Activated CD4-positive, CD25-positive, alpha-beta regulatory T cell treated with anti-CD3 and anti-CD28 coated beads, Interleukin-2, amount 50 U/mL, for 24 hours (primary cell): ENCODE measurements at places on chromosomes 13 and 19.
A peak's percentile ranks its signal among the peaks of the same experiment; 100 is the strongest.

- ATAC-seq: no peak
Measured at GRCh38 chr13:74248477-74248876, 114.3 kb upstream of the KLF12 start.

GRCh38 chr19:55536951-55537740 lies at the start of gene SBK2:
SBK2 (minus strand) TSS chr19:55537133; CDS start chr19:55536294, 839 bp downstream.
- no peak for ATAC-seq

DNA sequence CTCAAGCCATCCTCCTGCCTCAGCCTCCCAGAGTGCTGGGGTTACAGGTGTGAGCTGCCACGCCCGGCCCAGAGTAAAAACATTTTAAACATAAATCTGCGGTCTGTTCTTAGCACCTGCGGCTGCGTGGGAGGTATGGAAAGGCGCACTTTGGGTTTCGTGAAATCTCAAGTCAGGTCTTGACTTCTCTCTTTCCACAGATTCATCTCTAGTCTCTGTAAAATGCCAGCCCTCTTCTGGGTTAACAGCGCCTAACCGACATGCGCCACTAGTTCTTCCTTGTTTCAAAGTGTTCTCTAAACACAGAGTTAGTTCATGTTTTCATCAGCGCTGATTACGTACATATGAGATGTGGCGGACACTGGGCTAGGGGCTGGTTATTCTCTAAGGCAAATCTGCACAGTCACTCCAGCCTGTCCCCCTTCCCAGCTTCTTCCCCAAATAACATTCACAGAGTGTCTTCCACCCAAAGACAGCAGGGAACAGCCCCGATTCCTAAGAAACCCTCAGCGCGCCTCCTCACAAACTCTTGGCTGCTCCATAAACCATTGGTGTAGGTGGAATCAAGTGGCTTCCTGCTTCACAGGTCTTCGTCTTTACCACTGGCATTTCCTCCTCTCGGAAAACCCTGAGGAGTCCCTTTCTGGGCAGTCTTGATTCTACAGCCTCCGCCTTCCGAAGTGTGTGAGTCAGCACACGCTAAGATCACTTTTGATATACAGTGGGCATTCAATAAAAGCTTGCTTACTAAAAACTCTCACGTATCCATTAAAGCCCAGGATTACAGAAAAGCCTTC lies 1.4 kb downstream of the PARP4 start:
- peak; percentile 56 for ATAC-seq

DNA sequence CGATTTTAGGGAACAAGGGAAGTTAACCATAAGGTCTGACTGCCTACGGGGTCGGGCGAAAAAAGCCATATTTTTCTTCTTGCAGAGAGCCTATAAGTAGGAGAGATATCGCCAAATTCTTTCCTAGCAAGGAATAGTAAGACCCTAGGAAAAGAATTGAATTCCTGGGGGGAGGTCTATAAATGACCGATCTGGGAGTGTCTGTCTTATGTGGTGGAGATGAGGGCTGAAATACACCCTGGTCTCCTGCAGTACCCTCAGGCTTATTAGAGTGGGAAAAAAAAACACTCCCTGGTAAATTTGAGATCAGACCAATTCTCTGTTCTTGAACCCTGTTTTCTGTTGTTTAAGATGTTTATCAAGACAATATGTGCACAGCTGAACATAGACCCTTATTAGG lies 447.5 kb upstream of the ATXN8OS start:
- ATAC-seq: no peak

GRCh38 chr13:23985060-23985459 lies 87.8 kb upstream of the C1QTNF9B start:
- ATAC-seq: no peak

- ATAC-seq: no peak
Measured at GRCh38 chr13:25420161-25420560, 48.4 kb downstream of the ATP8A2 start.

DNA sequence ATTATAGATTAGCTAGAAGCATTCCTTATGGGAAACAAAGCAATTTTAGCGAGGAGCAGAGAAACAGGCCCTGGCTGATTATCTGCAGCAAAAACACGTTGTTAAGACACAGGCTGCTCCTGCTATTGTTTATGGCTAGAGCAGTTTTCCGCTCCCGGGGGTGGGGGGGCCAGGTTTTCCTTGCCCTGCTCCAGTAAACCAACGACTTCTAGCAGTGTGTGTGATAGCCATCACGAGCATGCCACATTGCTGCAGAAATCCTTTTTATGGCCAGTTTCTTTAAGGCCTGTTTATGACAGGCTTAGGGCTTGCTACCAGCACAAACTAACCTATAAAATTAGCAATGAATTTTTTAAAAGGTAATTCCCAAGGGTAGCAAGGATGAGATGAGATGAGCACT lies 18.4 kb upstream of the IL17D start:
- no peak for ATAC-seq

GRCh38 chr13:59659981-59660380 lies 503.7 kb downstream of the DIAPH3 start:
- no peak for ATAC-seq

GRCh38 chr19:40603071-40603388 lies 1.9 kb downstream of the LTBP4 start:
- no peak for ATAC-seq

DNA sequence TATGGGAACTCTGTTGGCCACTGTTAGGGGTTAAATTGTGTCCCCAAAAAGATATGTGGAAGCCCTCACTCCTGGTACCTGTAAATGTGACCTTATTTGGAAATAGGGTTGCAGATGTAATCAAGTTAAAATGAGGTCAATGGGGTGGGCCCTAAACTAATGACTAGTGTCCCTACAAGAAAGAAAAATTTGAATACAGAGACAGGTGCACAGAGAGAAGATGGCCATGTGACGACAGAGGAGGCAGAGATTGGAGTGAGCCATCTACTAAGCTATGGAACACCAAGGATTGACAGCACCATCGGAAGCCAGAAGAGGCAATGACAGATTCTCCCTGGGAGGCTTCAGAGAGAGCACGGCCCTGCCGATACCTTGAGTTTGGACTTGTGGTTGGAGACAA lies 16.5 kb downstream of the POU2F2 start:
- no peak for ATAC-seq

DNA sequence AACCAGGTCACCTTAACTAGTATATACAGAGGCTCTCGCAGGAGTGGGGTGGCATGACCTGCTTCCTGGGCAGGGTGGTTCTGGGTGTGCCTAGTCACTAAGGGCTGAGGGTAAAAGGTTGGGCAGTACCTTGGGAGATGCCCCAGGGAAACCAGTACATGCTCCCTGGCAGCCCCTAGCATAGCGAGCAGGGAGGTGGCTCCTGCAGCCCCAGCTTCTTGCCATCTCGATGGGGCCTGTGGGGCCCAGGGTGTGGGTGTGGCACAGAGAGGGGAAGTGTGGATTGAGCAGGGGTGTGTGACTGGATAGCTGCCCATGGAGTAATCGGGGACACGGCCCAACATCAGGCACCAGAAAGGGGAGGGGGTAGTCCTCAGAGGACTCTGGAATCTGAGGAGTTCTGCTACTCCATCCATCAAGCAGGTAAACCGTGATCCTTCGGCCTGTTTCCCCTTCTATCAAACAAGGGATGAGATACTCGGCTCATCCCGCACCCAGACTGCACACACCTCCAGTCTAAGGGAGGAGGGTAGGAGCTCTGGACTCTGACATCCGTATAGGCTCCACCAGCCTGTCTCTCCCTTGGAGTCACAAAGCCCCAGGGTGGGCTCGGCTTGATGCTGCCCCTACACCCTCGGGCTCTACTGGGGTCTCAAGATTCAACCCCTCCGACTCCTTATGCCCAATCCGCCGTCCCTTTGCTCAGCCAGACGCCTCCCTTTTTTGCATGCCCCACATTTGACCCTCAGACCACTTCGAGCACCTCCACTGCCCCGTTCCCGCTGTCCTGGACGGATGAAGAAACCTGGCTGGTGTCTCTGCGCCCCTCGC lies 1.1 kb downstream of the ZBTB45 start:
- no peak for ATAC-seq

DNA sequence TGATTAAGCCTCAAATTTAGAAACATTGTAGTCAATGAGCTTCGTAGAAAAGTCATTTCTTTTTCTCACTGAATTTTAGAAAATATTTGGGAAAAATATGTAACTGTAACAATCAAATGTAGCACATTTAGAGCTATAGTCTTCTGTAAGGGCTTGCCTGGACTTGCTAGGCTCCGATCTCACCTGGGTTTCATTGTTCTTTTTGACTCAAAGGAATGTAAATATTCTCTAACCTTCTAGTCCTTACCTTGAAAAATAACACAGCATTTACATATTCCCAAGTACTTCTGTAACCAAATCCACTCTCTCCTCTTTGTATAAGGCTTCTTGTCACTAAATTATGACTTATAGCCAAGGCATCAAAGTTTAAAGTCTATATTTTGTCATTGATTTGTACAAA lies 2.9 kb upstream of the UFM1 start:
- no peak for ATAC-seq

- no peak for ATAC-seq
Measured at GRCh38 chr13:51243832-51244231, 21.6 kb downstream of the FAM124A start.

GRCh38 chr13:22107549-22107948 lies 436.7 kb downstream of the FGF9 start:
- ATAC-seq: no peak

- no peak for ATAC-seq
Measured at GRCh38 chr19:29381353-29382203, 144.2 kb upstream of the VSTM2B start.

- no peak for ATAC-seq
Measured at GRCh38 chr13:96089749-96090239, at the start of gene HS6ST3. HS6ST3 (plus strand) TSS chr13:96090107.
